Fibroblast of the aortic adventitia (primary cell): ENCODE measurements at places on chromosomes 4 and X. TPM values are rescaled to one million over a fixed set of nuclear protein-coding genes. Genes with fewer than 3 reads are reported as not detected.

- DNase-seq, result no peak
Observed at GRCh38 chrX:90040807-90041206, 119.1 kb downstream of the TGIF2LX start.

GRCh38 chr4:151355155-151355554 is 29.8 kb upstream of the SH3D19 start:
- DNase-seq, result no peak

GRCh38 chr4:98996056-98996764 is 689 bp downstream of the METAP1 start:
- peak; percentile 30 for DNase-seq

DNA sequence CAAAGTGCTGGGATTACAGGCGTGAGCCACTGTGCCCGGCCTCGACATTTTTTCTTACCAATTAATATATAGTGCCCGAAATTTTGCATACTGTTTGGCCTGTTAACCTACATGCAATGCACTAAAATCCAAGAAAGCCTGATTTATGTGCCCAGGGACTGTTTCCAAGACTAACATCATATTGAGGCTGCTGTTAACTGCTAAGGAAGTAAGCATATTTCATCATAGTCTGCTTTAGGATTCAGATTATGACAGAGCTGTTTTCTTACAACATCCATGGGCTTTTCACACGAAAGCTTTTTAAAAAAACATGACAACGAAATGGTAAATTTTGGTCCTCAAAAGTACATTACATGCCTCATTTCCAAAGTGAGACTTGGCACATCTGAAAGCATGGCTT is 84.4 kb downstream of the STOX2 start:
- peak; percentile 91 for DNase-seq

DNA sequence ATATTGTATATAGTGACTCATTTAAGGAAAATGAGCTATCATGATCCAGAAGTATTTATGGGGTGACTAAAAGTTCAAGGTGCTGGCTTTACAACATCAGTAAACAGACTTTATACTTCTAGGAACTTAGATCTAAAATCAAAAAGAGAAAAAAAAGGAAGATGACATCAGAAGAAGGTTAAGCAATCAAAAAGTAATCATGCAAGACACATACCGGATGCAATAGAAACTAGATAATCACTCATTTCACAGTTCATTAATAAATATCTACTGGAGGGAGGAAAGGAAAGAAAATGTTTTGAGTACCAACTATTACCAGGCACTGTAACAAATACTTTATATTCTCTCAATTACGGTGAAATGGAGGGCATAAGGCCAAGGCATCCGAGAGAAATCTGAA is 276.4 kb downstream of the SPRY1 start:
- DNase-seq, result peak; percentile 37

CT45A1 gene
- total RNA-seq, result not detected in 2 replicates

DNA sequence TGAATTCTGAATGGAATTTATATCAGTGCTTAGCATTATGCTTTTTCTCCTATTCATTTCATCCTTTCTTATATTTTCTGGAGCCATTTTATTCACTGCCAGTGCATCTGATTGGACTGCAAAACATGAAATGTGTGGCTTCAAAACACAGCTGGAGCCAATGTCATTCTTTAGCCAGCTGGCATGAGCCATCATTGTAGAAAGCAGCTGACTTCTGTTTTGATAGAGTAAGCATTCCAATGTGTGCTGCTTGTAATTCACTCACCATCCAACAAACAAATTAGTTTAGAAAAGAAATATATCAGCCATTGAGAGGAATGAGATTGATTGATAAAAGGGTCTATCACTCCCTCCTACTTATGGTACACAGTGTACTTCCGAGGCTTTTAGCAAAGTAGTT is 2616.0 kb downstream of the ARAP2 start:
- DNase-seq, result no peak

NONO gene
- 330 and 444 TPM in 2 replicates for total RNA-seq

- no peak for DNase-seq
Observed at GRCh38 chr4:85200106-85200505, 233.6 kb upstream of the WDFY3 start.

DNA sequence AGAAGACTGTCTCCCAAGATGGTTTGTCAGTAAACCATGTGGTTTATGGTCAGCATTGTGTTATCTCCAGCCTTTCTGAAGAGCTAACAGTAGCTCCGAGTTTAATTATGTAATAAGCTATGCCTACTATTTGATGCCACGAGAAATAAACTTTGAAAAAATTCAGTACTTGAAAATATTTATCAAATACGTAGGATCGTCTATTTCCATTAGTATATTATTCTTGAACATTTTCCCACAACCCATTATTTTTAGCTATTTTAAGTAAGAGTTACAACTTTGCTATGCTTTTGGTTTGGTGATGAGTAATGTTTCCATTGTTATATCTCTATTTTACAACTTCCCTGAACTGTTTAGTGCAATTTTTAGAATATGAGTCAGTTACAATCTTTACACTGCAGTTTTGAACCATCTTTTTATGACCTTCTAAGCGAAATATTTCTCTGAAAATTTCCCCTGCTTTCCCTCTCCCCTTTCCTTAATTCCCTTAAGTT is 44.5 kb upstream of the TRIM2 start:
- peak; percentile 89 for DNase-seq

- DNase-seq, result no peak
Observed at GRCh38 chrX:21963269-21963668, 22.8 kb downstream of the SMS start.

TLR3 gene
- total RNA-seq, result 3.3 and 11.6 TPM in 2 replicates

DNA sequence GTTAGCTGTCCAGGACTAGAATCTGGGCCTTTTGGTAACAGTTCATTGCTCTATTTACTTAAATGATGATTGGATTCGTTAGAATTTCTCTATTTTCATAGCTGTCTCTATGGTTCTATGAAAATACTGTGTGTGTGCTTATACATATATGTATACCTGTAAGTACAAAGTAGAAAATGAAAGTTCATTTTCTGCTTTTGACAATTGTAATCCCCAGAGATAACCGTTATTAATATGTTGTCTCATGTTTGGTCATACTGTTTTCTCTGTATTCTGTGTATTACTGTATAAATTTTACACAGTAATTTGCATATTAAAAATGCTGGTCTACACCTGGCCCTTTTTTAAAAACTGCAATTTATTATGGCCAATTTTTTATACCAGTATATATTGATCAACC is 55.4 kb downstream of the CLCN3 start:
- no peak for DNase-seq

NWD2 gene
- total RNA-seq, result not detected in 2 replicates

- DNase-seq, result peak; percentile 30
Observed at GRCh38 chrX:104347860-104348259, 93.1 kb upstream of the ESX1 start.

GRCh38 chr4:92265021-92265420 is 38.7 kb upstream of the GRID2 start:
- DNase-seq, result peak; percentile 14

DNA sequence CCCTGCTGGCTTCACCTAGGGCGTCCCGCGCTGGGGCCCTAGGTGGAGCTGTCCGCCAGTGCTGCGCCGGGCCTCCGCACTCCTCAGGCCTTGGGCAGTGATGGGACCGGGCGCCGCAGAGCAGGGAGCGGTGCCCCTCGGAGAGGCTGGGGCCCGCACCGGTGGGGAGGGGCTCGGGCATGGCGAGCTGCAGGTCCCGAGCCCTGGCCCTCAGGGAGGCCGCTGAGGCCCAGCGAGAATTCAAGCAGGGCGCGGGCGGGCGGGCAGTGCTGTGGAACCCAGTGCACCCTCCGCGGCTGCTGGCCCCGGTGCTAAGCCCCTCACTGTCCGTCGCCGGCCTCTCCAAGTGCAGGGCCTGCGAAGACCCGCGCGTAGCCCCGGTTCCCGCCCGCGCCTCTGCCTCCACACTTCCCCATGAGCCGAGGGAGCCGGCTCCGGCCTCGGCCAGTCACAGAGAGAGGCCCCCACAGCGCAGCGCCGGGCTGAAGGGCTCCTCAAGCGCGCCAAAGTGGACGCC is 565.1 kb upstream of the NDST4 start:
- no peak for DNase-seq

TMPRSS11D gene
- 0.09 TPM in 1 of 2 replicates, not detected in the other for total RNA-seq

DNA sequence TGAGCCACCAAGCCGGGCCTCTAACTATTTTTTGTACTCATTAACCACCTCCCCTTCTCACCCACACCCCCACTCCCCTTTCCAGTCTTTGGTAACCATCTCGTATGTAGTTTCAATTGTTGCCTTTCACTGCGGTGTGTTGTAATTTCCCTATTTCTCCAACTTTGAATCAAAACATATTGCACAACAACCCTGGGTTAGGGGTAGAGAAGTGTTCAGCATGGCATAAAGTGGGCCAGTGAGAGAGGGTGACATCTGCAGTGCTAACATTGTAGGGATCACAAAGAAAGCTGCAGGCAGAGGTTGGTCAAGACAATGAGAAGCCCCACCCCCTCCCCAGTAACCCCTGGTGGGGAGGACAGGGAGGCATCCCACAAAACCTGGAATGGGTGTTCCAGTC is 92.7 kb downstream of the SPATA18 start:
- DNase-seq, result no peak

PWWP3B gene
- total RNA-seq, result 8.1 TPM in 1 of 2 replicates, not detected in the other

CLNK gene
- 0.08 TPM in 1 of 2 replicates, not detected in the other for total RNA-seq

DNA sequence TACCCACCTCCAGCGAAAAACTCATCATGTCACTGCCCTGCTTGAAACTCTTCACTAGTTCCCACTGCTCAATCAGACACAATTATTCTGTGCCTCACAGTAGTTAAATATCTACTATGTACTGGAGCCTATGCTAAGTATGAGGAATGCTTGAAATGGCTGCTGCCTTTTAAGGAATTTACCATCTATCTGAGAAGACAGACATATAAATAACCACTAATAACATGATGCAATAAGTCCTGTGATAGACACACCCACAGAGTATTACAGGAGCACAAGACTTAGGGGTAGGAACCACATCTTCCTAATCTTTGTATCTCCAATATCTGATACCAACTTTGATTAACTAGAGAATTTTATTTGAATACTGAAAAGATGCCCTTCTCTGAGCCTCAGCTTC is 21.1 kb downstream of the SLC25A53 start:
- peak; percentile 27 for DNase-seq

DNA sequence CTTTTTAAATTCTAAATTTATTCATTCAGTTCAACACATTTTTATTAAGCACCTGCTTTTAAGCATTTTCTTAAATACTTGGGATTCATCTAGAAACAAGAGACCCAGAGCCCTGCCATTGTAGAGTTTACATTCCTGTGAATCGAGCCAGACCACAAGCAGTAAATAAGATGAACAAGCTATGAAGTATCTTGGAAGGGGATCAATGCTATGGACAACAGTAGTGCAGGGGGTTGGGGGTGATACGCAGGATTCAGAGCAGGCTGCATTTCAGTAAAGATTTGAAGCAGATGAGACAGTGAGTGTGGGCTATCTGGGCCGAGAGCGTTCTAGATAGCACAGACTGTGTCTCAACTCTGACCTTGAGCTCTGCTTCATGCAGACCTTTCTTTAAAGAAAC is 35.1 kb downstream of the CLDN22 start:
- peak; percentile 47 for DNase-seq

PPEF1 gene
- not detected in 2 replicates for total RNA-seq

- no peak for DNase-seq
Observed at GRCh38 chrX:153667281-153667955, 6.2 kb downstream of the PNCK start.

DNA sequence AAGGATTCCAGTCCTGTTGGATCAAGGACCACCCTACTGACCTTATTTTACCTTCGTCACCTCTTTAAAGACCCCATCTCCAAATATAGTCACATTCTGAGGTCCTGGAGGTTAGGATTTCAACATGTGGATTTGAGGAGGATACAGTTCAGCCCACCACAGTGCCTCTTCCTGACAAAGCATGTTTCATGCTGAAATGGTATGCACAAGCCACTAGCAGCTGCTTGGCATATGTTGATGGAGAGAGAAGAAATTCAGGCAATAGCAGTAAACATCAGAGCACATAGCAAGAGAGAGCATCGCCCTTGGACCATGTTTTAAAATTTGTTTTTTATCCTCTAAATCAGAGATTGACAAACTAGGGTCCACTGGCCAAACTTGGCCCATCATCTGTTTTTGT is 172.1 kb downstream of the PRKX start:
- DNase-seq, result no peak

SUPT20HL1 gene
- not detected in 2 replicates for total RNA-seq

- DNase-seq, result no peak
Observed at GRCh38 chrX:100698551-100698950, 33.4 kb downstream of the SYTL4 start.

DNA sequence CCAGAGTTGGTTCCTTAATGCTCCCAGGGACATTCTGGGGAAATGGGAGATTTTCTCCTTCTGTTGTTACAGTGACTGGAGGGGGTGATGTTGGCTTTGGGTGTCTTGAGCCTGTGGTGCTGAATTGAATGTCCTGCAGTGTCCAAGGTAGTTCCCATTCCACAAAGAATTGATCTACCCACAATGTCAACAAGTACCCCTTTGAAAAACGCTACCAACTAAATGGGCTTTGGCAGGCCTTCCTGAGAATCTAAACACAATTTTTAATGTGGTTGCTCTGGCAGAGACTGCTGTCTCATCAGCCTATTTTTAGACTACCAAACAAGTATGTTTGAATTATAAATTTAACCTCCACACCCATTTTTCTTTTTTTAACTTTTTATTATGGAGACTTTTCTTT is 69.4 kb downstream of the CCKAR start:
- peak; percentile 39 for DNase-seq

DNA sequence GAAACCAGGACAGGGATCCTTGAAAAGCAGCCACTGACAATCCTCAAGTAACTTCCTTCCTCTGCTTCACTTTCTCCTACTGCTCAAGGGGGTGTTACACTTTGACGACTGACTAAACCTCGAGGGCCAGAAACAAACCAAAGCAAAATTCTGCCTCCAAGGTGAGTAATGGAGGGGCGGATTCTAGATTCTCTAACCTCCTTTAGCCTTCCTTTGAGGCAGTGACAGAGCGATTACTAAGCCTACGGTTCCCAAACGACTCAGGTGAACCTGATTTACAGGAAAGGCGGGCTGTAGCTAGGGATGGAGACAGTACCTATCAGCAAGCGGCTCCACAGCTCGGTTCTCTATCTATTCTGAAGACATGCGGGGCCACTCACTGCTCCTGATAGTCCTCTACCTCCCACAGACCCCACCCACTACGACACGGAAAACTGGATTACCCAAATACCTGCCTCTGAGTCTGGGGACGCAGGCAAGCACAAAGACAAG is 487 bp downstream of the TBCK start:
- DNase-seq, result peak; percentile 32

PRDM8 gene
- total RNA-seq, result 7.8 and 15.6 TPM in 2 replicates

ARMCX6 gene
- 19.1 and 45.6 TPM in 2 replicates for total RNA-seq

DNA sequence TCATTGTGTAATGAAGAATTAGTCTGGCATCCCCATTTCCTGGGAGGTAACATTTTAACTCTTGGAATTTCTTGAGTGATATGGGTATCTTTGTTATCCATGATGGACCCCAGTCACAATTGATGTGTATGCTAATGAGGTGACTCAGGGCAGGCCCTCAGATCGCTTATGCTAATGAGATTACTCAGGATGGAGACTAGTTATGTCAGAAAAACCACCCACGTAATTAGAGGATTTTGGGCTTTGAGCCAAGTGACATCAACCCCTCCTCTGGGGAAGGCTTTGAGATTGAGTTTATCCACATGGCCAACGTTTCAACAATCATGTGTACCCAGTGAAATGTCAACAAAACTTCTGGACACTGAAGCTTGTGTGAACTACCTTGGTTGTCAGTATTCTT is 772.7 kb downstream of the STPG2 start:
- DNase-seq, result no peak
